CD4-positive, alpha-beta T cell treated with Interleukin-17A for 1 hour (primary cell): ENCODE measurements at places on chromosomes 5 and 9.

GRCh38 chr9:24333629-24334028 is 212.1 kb downstream of the IZUMO3 start:
- DNase-seq, result no peak

GRCh38 chr9:37927132-37927531 is 23.2 kb upstream of the SLC25A51 start:
- DNase-seq, result no peak

DNA sequence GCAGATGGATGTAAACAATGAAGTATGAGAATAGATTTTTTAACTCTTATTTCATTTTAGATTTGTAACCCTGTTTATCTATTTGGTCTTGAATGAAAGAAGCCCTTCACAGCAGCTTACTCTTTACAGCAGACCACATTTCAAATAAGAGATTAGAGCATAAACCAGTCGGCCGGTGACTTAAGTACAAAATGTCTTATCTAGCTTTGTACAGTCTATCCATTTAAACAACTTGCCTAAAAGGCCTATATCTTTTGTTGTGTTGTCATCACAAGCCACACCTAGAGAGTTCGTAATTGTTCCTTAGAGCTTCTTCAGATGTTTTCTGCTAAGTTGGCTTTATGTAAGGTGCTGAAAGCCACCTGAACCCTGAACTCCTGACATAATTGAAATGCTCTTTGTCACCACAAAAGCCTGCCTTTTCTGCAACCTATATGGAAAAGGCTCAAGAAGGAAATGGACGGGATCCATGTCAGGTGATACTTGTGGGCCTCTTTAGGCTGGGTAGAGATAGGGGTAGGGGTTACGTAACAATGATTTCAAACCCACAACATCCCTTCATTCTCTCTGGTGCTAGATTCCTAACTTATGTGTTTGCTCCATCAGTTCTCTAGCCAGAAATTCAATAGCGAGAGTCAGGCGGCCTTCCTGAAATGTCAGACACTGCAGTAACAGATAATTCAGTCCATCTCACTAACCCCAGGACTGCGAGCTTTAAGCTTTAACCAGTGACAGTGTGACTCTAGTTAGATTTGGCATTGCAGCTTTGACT is 162.5 kb downstream of the CD180 start:
- DNase-seq, result no peak

DNA sequence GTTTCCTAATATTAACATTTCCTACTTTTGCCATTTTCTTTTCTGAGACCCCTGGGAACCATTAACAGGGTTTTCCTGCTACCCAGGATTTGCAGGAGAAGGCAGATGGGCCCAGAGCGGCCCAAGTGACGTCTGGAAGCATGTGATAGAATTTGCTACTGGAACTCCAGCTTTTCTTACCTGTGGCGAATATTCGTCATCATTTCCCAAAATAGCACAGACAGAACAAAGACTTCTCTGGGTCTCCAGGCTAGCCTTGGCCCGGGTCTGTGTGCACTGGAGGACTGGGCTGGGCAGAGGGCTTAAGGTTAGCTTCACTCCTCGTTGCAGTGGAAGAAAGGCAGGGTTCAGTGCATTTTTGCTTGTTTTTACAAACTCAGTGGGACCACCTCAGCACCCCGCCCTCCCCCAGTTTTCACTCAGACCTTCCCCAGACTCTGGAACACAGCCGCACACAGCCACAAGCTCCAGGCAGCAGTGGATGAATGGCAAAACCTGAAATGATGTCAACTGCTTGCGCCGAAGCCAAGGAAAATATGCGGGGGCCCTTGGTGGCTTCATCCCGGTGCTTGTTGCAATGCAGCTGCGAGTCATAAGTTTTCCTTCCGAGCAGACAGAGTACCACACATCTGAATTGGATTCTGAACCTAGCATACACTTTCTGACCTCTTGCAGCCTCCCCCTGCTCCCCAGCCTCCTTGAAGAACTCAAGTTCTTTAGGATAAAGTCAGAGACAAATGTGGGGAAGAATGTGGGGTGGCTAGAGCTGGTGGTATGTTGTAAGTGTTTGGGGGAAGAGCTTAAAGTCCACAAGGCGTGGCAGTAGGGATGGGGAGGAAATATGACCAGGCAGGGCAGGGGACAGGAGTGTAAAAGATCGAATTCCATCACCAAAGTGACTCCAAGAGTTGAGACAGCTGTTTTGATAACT is 586.0 kb downstream of the CCDC171 start:
- DNase-seq, result no peak

GRCh38 chr5:157148734-157149615 is 6.3 kb upstream of the MED7 start:
- DNase-seq, result peak; percentile 91

- DNase-seq, result no peak
These were observed 7.9 kb upstream of the ACSL6 start for GRCh38 chr5:132019337-132019736.

DNA sequence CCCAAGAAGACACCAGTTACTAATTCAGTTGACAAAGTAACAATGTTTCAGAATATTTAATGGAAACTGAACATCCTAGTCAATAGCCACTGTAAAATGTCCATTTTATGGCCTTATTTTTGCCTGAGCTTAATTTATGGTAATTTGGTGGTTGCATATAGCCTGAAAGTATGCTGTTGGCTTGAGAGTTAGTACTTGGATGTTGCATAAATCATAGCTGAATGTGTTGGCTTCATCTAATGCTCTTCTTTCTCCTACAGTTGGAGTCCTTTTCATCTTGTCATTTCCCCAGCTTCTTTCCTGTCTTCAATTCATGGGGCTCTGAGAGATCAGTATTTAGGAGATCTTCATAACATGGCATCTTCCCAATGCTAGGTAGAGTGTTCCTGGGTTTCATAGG is 164.6 kb downstream of the MAT2B start:
- no peak for DNase-seq

DNA sequence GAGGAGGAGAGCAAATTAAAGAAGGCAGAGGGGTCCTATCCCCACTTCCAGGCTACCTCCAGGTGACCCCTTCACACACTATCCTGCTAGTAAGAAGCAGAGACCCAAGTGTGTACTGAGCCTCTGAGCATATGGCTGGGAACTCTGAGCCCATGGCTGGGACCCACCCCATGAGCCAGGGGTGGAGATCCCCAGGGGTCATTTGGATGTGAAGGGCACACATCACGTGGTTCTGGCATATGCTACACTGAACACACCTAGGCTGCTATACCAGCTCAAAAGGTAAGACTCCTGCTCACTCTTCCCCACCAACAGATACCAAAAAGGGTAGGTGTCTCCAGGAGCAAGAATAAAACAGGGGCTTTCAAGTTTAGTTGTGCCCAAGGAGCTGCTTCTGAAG is 149.9 kb downstream of the FRMD3 start:
- no peak for DNase-seq

- no peak for DNase-seq
These were observed 39.1 kb upstream of the UNC5A start for GRCh38 chr5:176771102-176771845.

DNA sequence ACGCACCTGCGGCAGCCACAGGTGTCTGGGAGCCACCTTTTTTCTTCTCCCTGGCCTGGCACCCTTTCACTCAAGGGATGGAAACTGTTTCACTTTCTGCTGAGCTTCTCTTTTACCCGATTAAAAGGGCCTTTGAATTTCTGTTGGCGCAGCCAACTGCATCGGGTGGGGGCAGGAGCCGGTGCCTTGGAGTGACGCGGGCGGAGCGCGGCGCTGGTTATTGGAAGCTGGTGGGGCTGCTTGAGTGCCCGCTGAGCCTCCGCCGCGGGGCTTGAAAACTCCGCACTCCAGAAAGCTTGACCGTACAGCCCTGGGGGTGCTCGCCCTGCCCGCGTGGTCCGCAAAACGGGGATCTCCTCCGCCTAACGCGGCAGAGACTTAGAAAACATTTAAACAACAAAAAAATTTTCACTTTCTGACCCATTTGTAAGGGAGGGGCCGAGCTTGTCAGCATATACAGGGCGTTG is 52.0 kb upstream of the TJP2 start:
- peak; percentile 40 for DNase-seq

GRCh38 chr9:138053996-138054752 is 176.6 kb downstream of the CACNA1B start:
- DNase-seq, result no peak

DNA sequence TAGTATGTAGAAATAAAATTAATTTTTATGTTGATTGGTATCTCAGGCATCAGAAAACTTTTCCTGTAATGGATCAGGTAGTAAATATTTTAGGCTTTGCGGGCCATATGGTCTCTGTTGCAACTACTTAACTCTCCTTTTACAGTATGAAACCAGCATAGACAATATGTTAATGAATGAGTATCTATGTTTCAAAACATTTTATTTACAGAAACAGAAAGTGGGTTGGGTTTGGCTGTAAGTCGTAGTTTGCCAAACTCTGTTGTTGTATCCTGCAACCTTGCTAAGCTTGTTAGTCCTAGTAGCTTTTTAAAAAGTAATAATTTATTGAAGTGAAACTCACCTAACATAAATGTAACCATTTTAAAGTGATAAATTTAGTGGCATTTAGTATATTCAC is 132.1 kb downstream of the NR3C1 start:
- DNase-seq, result no peak

GRCh38 chr9:5364294-5365024 is 24.8 kb upstream of the RLN1 start:
- DNase-seq, result no peak

DNA sequence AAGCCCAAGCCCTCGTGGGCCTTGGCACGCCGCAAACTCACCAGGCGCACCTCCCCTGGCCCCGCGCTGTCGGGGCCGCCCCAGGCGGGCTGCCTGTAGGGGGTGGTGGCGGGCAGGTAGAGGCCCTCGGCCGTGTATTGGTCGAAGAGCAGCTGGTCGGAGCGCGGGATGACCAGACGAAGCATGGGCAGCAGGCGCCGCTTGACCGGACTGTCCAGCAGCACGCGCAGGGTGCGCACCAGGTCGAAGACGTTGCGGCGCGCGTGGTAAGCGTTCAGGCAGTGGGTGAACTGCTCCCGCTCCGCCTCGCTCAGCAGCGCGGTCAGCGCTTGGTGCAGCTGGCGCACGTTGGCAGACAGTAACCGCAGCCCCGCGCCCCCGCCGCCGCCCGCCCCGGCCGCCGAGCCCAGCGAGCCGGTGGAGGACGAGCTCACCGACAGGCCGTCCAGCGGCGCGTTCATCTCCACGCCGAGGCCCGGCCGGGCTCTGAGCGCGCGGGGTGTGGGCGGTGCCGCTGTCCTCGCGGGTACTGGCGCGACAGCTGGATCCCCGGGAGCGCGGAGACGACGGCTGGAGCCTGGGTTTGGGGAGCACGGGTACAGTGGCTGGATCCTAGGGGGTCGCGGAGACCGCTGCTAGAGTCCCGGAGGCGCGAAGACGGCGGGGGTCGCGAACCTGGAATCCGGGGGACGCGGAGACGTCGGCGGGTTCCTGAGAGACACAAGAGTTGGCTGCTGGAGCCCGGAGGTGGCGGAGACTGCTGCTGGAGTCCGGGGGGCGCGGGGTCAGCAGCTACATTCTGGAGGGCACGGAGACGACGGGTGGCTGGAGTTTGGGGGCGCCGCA is 709 bp downstream of the WHRN start:
- peak; percentile 46 for DNase-seq

- no peak for DNase-seq
These were observed 342.8 kb downstream of the TMEM167A start for GRCh38 chr5:82734347-82734746.

GRCh38 chr9:132268725-132269352 is 85.9 kb downstream of the SETX start:
- peak; percentile 74 for DNase-seq

GRCh38 chr9:75054368-75055001 is 26.4 kb upstream of the CARNMT1 start:
- DNase-seq, result no peak

DNA sequence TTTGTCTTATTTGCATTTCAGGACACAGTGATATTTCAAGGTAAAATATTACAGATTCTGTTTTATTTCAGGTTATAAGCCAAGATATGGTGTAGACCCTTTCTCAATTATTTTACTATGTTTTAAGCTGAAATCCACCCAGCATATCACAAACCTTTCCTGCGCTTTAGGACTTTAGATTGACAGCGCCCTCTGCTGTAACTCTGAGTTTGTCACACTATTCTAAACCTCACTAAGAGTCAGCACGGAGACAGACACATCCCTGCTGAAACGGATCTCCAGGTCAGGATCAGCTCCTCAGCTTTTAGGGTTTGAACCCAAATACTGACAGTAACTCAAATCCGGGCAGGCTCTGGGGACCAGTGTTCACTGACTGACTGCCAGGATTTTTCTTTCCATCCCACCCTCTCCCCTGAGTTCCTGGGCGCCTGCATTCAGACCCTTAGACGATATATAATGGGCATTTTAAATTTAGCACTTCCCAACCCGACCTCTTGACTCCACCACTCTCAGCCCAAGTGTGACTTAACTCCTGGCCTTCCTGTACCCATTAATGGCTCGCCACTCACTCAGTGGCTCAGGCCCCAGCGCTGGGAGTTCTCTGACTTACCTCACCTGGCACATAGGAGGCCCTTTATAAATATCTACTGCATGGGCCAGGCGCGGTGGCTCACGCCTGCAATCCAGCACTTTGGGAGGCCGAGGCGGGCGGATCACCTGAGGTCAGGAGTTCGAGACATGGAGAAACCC is 33.5 kb downstream of the TLX3 start:
- DNase-seq, result peak; percentile 46

- no peak for DNase-seq
These were observed 123.9 kb upstream of the PUM3 start for GRCh38 chr9:2967766-2968165.

- DNase-seq, result no peak
These were observed 67.9 kb downstream of the YTHDC2 start for GRCh38 chr5:113581388-113581787.

GRCh38 chr9:13151489-13151888 is 128.0 kb downstream of the MPDZ start:
- DNase-seq, result no peak

DNA sequence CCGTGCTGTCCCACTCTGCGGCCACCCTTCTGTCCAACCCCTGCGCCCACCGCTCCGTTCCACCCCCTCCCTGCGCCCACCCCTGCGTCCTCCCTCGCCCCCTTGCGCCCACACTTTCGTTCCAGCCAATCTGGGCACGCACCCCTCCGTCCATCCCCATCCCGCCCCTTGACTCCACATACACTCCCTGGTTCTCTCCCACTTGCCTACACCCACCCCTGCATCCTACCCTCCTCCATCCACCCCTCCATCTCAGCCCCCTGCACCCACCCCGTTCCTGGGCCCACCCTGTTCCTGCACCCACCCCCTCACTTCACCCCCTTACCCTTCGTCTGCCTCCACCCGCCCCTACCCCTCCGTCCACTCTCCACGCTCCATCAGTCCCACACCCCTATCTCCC is 7.0 kb downstream of the ADAMTS13 start:
- no peak for DNase-seq

- DNase-seq, result no peak
These were observed 64.6 kb upstream of the SHB start for GRCh38 chr9:38133595-38133994.

DNA sequence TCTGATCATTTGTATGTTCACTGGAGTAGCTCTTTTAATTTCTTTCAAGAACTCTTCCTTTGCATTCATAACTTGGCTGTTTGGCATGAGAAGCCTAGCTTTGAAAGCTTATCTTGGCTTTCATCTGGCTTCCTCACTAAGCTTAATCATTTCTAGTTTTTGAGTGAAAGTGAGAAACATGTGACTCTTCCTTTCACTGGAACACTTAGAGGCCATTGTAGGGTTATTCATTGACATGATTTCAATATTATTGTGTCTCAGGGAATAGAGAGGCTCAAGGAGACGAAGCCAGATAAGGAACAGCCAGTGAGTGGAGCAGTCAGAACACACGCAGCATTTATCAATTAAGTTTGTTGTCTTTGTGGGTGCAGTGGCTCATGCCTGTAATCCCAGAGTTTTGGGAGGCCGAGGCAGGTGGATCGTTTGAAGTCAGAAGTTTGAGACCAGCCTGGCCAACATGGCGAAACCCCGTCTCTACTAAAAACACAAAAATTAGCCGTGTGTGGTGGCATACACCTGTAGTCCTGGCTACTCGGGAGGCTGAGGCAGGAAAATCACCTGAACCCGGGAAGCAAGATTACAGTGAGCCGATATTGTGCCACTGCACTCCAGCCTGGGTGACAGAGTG is 98.3 kb downstream of the UGCG start:
- no peak for DNase-seq
